ENCODE measurements at places on chromosomes 2 and 18.

GRCh38 chr2:189164746-189165145 lies 14.8 kb downstream of the COL5A2 start:
- no peak for DNase-seq

- DNase-seq, result no peak
Observed at GRCh38 chr2:130337735-130338325, 4.9 kb upstream of the IMP4 start.

- DNase-seq, result no peak
Observed at GRCh38 chr2:57886161-57886786, 160.3 kb upstream of the VRK2 start.

DNA sequence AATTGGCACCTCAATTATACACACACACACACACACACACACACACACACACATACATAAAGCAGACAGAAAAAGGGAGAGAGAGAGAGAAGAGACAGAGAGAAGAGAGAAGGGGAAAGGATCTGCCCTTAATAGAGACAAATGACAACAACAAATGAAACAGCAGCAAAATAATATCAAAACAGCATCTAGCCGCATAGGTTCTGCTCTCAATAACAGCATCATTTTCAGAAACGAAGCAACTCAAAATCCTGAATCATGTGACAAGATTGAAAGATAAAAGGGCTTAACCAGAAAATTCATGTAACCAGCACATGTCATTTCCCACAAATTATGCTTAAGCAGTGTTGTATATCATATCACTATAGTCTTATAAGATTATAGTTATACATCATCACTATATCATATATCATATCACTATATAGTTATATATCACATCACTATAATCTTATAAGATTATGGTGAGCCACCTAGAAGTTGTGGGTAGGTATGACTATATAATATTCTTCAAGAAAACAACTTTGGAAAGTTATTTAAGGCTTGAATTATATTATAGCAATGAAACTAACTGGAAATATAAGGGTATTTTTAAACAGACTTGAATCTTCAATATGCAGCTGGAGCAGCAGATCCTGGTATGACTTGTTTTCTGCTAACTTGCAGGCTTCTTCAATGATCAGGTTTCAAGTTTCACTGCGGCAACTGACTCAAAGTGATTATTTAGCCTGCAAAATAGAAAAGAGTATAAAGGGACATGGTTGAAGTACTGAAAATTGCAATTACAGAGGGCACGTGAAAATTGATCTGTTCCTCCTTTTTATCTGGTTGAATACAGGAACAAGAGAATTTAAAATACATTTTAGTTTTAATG lies 16.1 kb upstream of the VPS54 start:
- no peak for DNase-seq

GRCh38 chr2:144708626-144709025 lies 188.7 kb upstream of the ZEB2 start:
- no peak for DNase-seq

DNA sequence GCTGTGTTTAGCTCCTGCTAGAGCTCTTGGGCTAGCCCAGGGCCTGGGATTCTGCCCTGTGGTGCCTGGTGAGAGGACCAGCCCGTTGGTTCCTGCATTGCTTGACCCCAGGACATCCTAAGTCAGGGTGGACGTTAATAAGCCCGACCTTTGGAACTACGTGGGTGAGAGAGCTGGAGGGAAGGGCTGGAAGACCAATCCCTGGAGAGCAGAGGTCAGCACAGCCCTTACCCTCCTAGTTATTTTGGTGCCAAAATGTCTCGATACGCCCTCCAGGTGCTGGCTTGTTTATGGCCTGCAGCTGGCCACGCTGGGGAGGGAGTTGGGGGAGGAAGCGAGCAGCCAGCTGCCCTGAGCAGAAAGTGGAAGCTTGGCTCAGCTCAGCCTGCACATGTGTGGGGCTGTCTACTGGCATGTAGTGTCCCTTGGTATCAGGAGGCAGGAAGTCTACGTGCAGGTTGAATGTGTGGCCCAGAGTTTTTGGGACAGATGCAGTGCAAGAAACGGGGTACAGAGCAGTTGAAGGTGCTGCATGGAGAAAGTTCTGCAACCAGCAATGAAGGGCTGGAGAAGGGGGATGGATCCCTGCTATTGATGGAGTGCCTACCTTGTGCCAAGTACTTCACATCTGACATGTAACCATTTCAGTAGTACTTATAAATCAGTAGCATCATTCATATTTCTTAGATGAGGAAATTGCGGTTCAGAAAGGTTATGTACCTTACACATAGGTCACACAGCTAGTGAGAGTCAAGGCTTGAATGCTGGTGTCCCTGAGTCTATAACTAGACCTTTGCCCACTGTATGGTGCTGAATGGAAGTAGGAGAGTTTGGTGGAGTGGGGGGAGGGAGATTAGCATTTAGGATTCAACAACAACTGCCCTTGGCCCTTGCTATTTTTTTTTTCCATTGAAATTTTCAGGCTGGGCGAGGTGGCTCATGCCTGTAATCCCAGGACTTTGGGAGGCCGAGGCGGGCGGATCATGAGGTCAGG lies 5.0 kb upstream of the DGKD start:
- peak; percentile 78 for DNase-seq

DNA sequence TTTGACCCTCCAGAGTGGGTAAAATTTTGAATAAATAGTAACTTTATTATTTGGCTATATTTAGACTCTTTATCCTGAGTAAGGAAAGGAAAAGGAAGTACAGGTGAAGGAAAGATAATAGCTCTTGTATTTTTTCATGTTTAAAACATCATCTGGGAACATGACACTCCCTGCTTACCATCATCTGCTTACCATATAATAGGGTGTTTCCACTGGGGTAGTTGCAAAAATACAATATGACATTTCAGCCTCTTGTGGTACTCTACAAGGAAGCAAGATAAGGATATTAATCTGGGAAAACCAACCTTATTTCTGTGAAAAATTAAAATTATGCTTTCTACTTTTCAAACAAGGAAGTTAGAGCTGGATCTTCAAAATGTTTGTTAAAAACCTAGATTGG lies 9.9 kb downstream of the RELCH start:
- no peak for DNase-seq

DNA sequence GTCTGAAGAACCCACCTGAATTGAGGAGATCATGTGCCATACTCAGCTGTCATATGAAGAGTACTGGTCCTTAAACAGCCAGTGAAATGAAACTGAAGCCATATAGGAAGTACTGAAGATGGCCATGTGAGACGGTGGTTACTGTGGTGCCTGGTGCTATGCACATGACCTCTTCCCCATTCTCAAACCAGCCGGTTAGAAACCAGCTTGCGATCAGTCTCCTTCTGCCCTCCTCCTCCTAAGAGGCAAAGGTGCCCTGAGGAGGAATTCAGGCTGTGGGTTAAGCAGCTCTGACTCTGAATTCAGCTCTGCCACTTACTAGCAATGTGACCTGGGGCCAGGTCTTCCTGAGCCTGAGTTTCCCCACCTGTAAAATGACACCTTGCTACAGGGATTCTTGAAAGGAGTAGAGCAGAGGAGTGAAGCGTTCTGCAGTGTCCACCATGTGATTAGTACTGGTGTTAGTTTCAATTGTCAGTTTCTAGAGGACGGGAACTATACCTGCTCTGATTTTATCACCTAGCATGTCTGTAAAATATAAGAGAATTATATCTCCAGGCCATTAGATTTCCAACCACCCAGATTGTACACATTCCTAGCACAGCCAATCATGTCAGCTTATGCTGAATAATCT lies 5.1 kb downstream of the FECH start:
- DNase-seq, result no peak

GRCh38 chr2:223389624-223390023 lies 212.5 kb downstream of the SCG2 start:
- no peak for DNase-seq

DNA sequence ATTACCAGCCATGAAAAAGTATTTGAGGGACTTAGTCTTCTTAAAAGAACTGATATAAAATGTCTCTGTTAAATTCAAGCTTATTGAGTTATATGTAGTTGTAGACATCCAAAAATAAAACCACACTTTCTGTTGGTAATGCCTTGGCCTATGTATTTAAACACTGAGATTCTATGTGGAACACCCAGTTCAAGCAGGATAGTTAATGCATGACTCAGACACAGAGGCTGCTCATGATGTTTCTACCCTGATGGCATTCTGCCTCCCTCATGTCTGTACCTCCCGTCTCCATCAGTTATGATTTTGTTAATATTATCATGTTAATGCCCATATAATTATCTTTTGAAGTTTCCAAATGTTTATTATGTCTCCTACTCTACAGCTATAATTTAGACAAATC lies 164.5 kb downstream of the XIRP2 start:
- no peak for DNase-seq

- no peak for DNase-seq
Observed at GRCh38 chr18:57984490-57985115, 59.4 kb upstream of the NEDD4L start.

DNA sequence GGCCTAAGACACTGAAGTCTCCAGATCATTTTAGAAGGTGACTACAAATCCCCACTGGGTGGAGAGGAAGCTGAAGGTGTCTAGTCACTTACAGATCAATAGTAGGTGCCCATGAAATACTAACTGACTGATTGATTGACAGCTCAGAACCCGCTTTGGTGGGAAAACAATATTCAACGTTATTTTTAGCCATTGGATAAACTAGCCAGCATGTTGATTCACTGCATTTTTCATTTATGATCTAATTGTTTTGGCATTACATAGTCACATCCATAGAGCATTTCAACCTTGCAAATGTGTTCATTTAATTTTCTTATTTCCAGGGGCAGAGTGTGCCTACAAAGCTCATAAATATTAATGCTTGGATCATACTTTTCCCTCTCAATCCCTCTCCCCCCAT lies 162.3 kb downstream of the MREG start:
- no peak for DNase-seq

DNA sequence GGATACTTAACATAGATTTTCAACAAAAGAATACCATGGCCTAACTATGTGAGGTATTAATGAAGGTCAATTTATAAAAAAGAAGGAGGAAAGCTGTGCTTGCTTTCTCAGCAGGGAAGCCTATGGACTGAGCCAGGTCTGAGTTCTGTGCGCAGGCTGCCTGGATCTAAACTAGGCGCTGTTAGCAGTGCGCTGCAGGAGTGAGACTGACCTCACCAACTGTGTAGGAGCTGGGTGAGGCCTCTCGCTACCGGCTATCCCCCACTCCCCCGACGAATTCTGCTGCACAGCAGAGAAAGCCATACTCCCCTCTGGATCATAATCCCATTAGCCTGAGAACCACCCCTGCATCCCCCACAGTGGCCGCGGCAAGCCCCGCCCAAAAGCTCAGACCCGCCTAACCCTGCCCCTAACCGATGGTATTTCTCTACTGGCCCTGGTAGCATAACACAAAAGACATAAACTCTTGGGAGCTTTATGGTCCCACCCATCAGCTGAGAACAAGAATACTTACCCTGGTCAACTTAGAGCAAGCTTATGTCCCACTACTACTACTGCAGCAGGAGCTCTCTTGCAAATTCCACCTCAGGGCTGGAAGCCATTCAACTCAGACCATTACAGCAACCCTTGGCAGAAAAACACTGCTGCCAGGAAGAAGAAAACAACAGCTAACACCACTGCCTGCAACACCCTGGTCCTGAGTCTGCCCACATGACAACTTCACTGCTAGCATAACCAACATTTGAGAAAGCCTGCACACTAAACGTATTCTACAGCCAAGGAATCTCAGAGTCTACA lies 28.0 kb downstream of the SULT1C2 start:
- DNase-seq, result no peak

- no peak for DNase-seq
Observed at GRCh38 chr2:99987160-99987559, 155.2 kb downstream of the AFF3 start.

DNA sequence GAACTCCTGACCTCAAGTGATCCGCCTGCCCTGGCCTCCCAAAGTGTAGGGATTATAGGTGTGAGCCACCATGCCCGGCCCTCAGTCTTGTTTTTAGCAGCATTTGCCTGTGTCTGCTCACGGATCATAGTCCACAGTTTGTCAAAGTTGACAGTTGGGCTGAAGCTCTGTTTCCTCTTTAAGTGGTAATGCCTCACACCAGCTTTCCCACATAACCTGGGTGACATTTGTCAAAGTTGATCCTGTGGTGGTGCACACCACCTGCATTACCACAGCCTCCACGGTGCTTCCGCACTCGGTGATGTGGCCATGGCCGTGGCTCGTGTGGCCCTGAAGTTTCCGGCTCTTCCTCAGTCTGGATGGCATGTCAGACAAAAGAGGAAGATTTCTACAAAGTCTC lies 27.1 kb downstream of the RAB31 start:
- no peak for DNase-seq

GRCh38 chr2:65485839-65486238 lies 53.4 kb upstream of the SPRED2 start:
- no peak for DNase-seq

- no peak for DNase-seq
Observed at GRCh38 chr18:25282896-25283703, 68.9 kb downstream of the ZNF521 start.

GRCh38 chr2:2570360-2570759 lies 239.3 kb upstream of the MYT1L start:
- no peak for DNase-seq

GRCh38 chr2:196504788-196505187 lies 134.7 kb upstream of the CCDC150 start:
- no peak for DNase-seq

GRCh38 chr2:196275646-196276352 lies 104.4 kb upstream of the STK17B start:
- DNase-seq, result no peak

DNA sequence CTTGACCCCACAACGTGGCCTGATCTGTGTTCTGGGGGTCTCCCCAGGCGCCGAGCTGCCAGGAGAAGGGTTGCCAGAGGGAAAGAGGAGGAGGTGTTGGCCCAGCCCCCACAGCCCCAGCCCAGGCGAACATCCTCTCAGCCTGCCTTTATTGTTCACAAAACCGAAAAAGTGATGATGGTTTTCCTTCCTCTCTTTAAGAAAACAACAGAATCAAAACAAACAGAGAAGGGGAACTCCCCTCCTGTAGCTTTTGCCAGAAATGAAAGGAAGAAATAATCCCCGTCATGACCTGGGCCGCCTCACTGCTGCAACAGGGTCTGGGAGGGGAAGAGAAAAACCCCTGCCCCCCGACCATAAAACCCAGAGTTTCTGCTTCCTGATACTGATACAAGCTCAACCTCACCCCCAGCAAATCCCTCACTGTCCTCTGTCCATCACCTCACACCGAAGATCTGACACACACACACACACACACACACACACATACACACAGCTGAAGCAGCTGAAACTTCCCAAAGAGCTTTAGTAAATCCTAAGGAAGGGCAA lies 52.0 kb downstream of the ZFP36L2 start:
- DNase-seq, result no peak

DNA sequence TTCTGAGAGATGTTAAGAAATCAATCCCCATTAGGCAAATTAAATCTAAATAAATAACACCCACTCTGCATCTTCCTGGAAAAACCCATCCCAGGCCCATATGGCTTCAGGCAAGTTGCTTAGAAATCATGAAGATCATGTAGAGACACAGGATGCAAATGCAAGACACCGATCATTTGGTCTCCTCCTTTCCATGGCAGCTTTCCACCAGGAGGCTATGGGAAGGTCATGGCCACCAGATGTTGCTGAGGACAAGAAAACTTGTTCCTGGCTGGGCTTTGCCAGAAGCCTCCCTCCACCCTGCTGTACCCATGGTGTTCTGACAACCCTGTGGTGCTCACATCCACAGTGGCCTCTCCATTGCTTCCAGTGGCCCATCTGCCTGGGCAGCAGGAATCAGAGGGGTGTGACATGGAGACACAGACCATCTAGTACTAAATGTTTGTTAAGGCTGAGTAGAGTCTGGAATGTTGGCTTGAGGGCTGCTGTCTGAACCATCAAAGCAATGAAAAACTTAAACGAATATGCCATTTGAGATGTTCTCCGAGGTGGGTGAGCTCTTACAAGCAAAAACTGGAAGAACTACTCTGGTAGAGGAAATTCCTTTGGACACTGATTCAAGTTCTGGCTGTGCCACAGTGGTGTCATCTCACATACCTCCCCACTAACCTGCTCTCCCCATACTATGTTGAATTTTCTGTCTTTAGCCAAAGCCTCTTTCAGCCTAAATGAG lies 293.2 kb downstream of the TNS1 start:
- DNase-seq, result no peak

Measured in dorsolateral prefrontal cortex (tissue), 122 donors.